NCI-H2081 treated with DMSO at 0.1 percent for 48 hours (cell line): ENCODE measurements at places on chromosomes 7 and 10.
A peak's percentile ranks its signal among the peaks of the same experiment; 100 is the strongest.

GRCh38 chr7:37665352-37666022 is 18.1 kb upstream of the GPR141 start:
- DNase-seq: no peak

- peak; percentile 59 for DNase-seq
Measured at GRCh38 chr7:138837627-138838026, 39.6 kb upstream of the ATP6V0A4 start.

GRCh38 chr10:129727071-129727470 is 237.0 kb downstream of the EBF3 start:
- DNase-seq: no peak

- DNase-seq: no peak
Measured at GRCh38 chr7:21828841-21829240, 116.9 kb downstream of the CDCA7L start.

GRCh38 chr7:101089876-101090275 is 4.6 kb downstream of the TRIM56 start:
- DNase-seq: no peak

GRCh38 chr10:128461991-128462390 is 335.8 kb upstream of the MKI67 start:
- no peak for DNase-seq

DNA sequence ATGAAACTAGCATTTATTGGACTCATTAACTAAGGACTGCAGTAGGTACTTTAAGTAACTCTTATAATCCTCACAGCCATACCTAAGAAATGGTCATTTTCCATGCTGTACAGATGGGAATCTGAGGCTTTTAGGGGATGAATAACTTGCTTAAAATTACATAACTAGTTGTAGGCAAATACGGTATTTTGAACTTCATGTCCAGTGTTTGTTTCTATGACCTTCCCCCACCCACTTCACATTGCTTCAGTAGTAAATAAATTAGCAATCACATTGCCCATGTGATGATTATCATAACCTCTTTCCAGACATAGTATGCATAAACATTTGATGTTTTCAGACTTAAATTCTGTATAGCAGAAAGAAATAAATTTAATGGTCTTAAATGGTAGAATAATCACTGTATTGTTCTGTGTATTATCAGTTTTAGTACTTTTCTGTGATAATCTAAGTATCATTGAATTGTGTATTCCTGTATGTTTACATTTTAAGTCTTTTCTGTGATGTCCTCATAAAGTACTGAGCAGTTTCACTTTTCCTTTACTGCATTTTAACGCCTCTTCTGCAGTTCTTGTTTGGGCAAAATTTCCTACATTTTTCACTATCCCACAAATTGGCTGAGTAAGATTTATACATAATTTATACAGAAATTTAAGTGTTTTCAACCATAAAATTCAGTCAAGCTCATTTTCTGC is 48.3 kb downstream of the ANKIB1 start:
- no peak for DNase-seq
